Suprapubic skin (tissue), 4 donors: ENCODE measurements at places on chromosomes 4 and X.

- DNase-seq = no peak
Measured at GRCh38 chr4:165763640-165764039, 109.4 kb upstream of the TLL1 start.

GRCh38 chr4:168335621-168336020, 17.1 kb upstream of the DDX60 start:
- DNase-seq = no peak

DNA sequence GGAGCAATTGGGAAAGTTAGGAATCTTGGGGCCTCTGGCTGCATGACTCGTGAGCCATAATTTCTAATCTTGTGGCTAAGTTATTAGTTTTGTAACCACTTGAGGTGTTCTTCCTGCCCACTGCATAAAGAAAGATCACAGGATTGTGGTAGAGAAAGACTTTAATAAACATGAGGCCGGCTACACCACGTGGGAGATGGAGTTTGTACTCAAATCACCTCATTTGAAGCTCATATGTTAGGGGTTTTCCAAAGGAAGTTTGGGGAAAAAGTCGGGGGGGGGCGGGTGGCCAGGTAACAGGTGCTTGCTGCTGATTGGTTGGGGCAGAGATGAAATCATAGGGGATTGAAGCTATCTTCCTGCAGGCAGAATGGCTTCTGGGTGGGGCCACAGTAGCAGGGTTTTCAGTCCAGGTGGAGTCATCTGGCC, 287.8 kb downstream of the ZNF674 start:
- no peak for DNase-seq

- DNase-seq = no peak
Measured at GRCh38 chr4:188187106-188187505, 47.9 kb downstream of the TRIML1 start.

DNA sequence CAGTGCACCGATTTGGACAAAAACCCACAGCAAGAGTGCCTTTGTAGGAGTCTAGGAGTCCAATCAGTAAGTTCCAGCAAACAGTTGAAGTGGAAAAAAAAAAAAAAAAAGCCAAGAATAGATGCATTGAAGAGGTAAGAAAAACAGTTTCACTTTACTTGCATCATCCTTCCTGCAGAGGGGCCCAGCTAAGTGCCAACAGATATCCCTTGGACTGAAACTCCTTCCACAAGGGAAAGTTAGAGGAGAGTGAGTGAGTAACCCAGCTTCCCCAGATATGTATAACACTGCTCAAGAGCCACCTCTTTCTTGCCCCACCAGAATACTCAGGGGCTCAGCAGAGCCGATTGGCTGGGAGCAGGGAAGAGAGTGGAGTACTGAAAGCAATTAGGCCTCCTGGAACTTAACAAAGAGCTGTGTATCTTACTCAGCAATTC, 617.7 kb upstream of the SMIM31 start:
- no peak for DNase-seq

DNA sequence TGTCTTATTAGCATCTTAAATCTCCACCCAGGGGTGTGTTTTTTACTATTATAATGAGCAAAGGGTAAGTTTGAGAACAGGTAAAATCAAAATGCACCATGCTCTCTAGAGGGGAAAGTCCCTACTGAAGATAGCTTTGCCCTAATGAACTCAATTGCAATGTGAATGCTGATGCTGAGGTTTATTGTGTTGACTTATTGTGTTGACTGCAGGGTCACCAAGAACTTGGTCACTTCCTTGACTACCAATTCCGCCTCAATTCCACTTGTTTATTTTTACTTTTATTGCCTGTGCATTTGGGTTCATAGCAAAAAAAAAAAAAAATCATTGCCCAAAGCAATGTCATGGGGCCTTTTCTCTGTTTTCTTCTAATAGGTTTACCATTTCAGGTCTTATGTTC, 67.7 kb upstream of the SRD5A3 start:
- no peak for DNase-seq

DNA sequence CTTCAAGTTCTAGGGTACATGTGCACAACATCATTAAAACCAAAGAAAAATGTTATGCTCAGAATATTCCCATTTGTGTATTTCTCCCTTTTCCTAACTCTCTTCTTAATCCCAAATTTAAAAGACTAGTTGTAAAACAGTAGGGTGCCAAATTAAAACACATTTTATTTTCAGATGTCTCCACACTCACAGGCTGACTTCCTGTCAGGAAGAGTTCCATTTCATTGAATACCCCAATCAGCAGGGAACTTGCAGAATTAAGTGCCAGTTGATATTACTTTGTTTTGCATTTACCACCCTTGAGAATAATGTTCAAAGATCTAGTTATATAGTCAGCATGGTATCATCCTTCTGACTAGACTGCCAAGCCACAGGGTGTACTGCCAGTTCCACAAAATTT, 207.9 kb downstream of the MAB21L2 start:
- no peak for DNase-seq

DNA sequence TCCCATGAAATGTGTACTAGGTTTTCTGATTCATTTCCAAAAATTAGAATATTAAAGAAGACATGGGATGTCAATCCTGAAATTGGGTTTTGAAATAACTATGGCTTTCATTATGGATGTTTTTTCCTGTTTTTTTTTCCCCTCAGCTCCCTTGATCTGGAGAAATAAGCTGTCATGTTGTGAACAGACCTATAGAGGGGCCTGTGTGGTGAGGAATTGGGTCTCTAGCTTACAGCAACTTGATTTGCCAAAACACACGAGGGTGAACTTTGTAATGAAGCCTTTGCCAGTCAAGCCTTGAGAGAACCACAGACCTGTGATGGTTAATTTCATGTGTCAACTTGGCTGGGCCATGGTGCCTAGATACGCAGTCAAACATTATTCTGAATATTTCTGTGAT, 2413.6 kb downstream of the PCDH7 start:
- DNase-seq = no peak

GRCh38 chrX:69615779-69616456, at the start of gene EDA:
Gene EDA, plus strand, starts transcription at chrX:69616113.
- peak; percentile 80 for DNase-seq
